ENCODE measurements at places on chromosomes 2 and 18.

DNA sequence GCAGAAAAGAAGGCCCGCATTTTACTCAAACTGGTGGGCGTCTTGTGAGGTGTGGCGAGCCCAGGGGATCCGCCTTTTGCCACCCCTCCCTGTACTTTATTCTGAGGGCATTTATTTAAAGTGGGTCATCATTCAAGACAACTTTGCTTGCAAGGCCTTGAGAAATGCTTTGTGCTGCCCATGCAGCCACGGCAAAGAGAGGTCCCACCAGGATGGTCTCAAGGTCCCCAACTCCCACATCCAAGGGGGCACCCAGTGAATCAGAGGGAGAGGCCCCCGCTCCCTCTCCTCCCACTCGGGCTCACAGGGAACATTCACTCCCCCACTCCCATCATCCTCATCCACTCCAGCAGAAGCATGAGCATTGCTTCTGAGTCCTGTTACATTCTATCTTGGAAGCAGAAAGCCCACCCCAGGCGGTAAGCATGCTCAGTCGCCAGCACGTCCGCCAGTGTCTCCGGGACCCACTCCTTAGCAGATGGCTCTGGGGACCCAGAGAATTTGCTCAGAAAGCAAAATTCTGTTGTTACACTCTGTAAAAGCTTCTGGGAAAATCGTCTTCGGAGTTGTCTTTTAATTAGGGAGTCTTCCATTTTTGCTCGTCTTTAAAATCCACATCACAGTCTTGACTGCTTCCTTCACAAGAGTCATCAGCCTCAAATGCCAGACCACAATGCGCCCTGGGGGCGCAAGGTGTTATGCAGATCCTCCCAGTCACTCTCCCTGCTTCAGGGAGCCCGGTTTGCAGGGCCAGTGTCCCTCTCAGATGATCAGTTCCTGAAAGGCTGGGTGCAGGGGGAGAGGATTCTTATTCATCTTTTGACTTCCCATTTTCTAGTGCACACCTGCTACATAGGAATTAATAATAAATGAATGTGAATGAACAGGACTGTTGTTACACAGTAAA lies 99.4 kb upstream of the NCK2 start:
- no peak for DNase-seq

- DNase-seq: no peak
Observed at GRCh38 chr2:147634826-147635225, 210.0 kb upstream of the ACVR2A start.

DNA sequence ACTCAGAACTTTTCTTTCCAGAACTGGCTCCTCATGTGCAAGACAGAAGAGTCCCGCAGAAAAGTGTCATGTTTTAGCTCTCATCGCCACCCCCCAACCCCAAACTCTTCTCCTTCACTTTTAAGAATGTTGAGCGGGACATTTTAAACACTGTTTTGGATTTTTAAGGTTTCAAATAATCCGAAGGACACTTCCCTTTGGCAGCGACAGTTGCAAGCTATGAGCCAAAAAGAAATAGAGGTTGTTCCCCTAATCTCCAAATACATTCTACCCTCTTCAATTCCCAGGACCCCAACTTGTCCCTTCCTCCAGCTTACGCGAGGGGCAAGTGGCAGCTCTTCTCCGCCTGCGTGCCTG lies 678 bp upstream of the UBE2E3 start:
- no peak for DNase-seq

- no peak for DNase-seq
Observed at GRCh38 chr2:43025709-43026295, 200.6 kb downstream of the ZFP36L2 start.

- DNase-seq: peak; percentile 13
Observed at GRCh38 chr2:39724828-39725144, 54.3 kb downstream of the THUMPD2 start.

GRCh38 chr2:161283926-161284325 lies 24.3 kb upstream of the PSMD14 start:
- DNase-seq: peak; percentile 26

GRCh38 chr18:59278793-59279192 lies 5.5 kb upstream of the RAX start:
- no peak for DNase-seq

GRCh38 chr18:48892146-48892855 lies 58.5 kb downstream of the SMAD7 start:
- DNase-seq: no peak

DNA sequence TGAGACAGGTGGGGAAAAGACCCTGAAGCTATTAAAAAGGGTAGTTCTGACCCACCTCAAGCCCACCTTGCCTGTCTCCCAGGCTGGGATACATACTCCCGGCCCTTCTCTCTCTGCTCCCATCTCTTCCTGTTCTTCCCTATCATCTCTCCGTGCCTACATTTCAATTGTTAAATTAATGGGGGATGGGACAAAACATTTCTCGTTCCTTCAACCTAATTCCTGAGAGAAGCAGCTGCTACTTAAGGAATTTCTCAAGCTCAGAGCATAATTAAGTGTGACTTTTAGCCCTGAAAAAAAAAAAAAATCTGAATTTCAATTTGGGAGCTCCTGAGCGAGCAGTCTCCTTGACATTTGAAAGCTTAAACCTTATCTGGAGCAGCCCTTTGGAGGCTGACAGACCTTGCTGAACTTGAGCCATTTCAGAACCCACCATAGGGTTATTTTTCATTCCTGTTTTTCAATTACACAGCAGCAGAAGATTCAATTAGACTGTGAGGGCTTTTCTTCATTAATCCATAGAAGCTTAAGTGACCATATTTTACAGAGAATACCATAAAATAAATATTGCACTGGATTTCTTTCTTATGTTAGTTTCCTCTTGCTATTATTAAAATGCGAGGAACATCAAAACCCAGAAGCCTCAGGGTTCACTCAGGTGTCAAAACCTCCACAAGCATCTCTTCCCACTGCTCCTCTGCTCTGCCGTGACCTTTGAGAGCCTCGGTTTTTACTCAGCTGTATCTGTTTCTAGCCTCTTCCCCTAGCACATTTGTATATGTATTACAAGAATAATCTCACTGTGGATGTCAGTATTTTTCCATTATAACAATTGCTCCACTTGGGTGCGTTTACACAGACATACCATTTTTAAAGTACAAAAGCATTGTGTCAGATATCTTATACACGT lies 125.7 kb downstream of the B3GNT2 start:
- DNase-seq: no peak

- no peak for DNase-seq
Observed at GRCh38 chr2:37555457-37555856, 116.0 kb downstream of the CDC42EP3 start.

DNA sequence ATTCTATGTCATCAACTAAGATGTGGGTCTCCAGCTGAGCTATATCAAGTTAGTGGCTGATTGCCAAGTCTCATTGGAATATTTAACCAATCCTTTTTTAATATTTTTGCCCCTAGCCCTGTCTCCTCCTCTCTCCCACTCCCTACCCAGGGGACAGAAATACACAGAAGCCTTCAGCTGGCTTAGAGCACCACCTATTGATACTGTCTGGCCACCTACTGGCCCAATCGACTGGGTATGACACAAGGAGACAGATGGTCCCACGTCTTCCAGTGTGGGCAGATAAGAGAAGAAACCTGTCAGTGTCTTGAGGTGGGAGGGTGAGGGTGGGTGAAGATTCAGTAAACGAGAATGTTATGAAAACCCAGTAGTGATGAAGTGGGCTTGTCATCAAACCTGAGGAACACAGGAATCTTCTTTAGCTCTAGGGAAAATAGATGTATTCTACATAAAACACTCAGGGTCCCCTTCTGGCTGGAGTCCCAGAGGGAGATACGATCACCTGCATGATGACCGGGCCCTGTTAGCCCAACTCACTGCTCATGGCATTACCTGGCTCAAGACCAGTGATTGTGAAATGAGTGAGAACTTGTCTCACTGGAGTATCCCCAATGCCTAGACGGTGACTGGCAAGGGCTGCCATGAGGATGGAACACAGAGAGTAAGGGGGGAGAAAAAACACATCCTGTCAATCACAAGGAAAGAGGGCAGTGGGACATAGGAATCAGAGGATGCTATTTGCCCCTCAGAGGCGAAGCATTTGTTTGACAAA lies 26.7 kb downstream of the POLR1A start:
- peak; percentile 61 for DNase-seq

- no peak for DNase-seq
Observed at GRCh38 chr2:131036269-131036668, 57.0 kb downstream of the FAM168B start.

GRCh38 chr2:60306267-60306861 lies 247.1 kb downstream of the BCL11A start:
- no peak for DNase-seq

DNA sequence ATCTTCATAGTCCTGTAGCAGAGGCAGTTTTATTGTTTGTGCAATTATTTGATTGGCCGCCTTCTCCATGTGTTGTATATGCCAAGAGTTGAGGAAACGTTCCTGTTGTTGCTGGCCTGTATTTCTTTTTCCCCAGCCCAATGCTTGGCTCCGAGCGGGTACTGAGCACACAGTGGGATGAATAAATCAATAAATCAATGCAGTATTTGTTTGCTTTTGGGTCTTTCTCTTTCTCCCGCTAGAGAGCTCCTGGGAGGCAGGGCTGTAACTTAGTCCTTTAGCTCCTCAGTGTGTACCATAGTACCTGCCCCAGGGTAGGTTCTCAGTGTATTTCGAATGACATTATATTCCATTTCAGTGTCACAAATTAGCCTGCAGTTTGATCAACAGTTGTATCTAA lies 71.8 kb downstream of the ICOS start:
- no peak for DNase-seq

DNA sequence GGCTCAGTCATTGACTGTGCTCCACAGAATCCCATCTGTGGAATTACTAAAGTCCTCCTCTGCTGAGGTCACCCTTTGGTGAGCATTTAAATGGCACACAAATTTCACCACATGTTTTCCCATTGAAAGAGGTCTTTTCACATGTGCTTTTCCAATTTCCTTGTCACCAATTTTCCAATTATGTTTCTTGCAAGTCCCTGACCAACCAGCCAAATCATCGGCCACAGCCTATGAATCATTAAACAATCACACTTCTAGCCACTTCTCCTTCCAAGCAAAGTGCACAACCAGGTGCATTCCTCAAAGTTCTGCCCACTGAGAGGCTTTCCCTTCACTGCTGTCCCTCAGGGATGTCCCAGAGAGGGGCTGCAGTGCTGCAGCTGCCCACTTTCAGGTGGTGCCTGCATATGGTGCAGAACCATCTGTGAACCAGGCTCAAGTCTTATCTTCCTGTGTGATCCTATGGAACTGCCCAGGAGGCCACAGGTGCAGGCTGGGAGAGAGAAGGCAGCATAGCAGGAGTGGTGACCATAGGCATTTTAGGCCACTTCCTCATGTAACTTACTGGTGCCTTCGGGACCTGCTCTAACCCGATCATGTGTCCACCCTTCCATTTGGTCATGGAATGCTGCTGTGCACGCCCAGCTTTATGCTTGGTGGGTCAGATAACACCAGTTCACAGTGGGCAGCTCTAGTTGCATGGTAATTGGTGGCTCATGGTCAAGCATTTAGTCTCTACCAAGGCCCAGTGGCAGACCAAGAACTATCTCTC lies 153.0 kb downstream of the SEPTIN10 start:
- DNase-seq: no peak

DNA sequence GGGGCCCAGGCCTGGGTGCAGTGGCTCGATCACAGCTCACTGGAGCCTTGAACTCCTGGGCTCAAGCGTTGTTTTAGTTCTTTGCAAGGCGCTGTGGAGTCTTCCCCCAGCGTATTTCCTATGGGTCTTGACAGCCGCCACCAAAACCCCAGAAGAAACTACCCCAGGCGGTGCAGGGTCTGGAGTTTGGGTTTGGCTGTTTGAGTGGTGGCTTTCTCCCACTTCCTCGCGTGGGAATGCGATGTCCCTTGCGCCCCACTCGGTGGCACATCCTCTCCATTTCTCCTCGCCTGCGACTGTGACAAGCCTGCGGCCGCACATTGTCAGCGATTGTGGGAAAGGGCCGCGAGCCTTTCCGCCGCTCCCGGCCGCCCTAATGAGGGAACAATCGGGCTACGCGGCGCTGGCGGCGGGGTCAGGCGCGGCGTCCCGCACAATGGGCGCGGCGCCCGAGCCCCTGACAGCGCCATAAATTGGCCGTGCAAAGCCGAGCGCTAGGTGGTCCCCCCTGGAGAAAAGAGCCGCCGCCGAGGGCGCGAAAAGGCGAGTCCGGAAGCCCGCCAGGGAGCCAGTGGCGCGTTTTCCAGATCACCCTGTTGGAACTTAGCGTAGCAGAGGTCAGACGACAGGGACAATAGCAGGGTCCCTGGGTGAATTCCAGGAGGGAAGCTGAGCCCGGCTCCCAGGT lies 194.9 kb upstream of the POU3F3 start:
- DNase-seq: no peak

GRCh38 chr2:118980022-118980421 lies 38.0 kb downstream of the MARCO start:
- no peak for DNase-seq
